GM13977 (cell line): ENCODE measurements at places on chromosomes 12 and 14.

DNA sequence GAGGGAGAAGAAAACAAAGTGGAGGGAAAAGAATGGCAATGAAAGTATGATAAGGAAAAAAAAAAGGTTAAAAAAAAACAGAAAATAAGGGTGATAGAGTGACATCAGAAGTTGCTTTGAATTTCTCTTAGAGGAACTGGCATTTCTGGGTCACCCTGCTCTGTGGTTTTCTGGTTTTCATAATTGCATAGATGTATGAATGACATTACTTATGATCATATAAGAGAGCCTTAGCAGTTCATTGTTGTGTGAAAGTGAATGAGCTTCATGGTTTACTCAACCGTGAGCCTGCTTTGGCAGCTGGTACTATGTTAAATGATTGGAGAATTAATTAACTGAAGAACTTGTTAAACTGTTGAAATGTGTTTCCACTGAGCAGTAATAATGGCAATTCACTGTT, 336.4 kb upstream of the FBXO33 start:
- DNase-seq: no peak

GRCh38 chr12:89237763-89238162, 114.5 kb downstream of the DUSP6 start:
- DNase-seq: no peak

- DNase-seq: peak; percentile 64
Measured at GRCh38 chr14:21191809-21192446, 36.1 kb upstream of the OR5AU1 start.

GRCh38 chr12:110252716-110253115, 28.3 kb upstream of the ATP2A2 start:
- DNase-seq: no peak

GRCh38 chr12:98856897-98857540, 211.9 kb downstream of the APAF1 start:
- DNase-seq: no peak

- DNase-seq: no peak
Measured at GRCh38 chr12:12819221-12819620, 6.1 kb downstream of the DDX47 start.

- no peak for DNase-seq
Measured at GRCh38 chr14:59314953-59315599, 126.6 kb downstream of the DAAM1 start.

GRCh38 chr12:716506-716905, 35.9 kb upstream of the WNK1 start:
- DNase-seq: no peak

DNA sequence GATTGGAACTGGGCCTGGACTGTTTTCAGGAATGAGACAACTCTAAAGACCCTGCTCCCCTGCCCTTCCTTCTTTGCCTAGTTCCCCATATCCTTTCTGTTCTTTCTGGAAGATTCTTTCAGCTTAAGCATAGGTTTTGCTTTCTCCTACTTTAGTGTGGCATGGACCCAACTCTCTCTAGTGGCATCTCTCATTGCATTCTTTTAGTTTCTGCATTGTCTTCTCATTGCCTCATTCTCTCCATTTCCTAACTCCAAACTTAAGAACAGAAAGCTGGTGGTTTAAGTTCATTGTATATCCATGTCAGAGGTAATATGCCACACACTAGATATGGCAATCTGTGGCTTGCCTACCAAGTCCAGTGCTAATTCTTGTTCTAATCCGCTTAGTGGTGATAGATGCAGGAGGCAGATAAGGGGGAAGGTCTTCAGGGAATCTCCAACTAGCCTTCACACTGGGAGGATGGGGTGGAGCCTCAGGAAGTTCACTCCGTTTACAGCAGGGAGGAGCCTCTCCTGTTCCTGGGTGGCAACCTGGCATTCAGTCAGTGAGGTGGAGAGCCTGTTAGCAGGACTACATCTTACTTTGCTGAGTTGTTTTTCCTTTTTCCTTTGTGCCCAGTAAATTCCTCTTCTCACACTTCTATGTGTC, 165.1 kb upstream of the LMNTD1 start:
- DNase-seq: no peak

- DNase-seq: peak; percentile 96
Measured at GRCh38 chr14:74018586-74019407, at the start of the genes BBOF1 and ENTPD5. Gene BBOF1, plus strand, starts transcription at chr14:74019349. Its CDS starts 130 bp downstream, at chr14:74019479. Gene ENTPD5, minus strand, starts transcription at chr14:74019288. Its CDS starts 31,186 bp downstream, at chr14:73988102.

DNA sequence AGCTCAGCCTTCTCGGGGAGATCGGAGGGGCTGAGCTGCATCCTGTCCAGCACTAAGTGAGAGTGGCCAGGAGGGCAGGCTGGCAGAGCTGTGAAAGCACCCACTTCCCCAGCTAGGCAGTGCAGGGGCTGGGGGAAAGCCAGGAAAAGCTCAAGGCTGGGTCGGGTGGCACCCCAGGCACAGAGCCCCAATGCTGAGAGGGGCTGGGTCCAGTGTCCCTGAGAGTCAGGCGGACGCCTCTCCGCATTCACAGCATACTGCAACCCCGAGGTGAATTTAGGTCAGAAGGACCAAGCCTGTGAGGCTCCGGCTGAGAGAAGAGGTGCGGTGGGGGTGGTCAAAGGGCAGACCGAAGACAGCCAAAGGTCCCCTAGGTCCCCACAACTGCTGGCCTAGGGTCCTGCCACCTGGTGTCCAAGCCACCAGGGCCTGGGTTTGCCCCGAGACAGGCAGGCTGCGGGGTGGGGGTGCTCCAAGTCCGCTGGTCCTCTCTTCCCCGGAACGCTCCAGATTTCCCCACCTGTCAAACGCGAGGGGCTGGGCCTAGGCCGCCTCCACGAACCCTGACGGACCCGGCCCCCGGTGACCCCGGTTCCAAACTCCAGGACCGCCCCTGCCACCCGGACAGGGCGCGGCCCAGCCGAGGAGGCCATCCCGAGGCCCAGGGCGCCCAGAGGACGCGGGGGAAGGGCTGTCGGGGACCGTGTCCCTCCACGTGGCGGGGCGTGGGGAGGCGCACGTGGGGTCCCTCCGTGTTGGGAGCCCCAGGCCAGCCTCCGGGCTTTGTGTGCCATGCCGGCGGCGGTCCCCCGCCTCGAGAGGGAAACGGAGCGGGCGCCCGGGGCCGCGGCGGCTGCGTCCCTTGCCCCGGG, 527 bp downstream of the CAMKK2 start:
- peak; percentile 41 for DNase-seq

DNA sequence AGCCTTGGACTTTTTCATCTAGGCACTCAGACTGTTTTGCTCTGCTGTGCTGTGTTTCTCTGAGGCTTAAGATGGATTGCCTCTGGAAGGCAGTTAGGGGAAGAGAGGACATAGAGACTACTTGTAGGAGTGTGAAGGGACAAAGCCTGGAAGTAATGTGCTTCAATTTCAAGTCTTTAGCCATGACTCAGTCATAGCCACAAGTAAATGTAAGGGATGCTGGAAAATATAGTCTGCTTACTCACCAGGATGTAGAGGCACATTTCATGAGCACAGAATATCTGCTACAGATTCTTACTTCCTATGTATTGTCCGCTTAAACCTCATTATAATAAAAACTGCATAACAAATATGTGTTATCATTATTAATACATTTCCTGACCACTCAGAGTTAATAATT, 794.3 kb upstream of the NOVA1 start:
- no peak for DNase-seq

- no peak for DNase-seq
Measured at GRCh38 chr12:11677093-11677492, 27.6 kb downstream of the ETV6 start.

DNA sequence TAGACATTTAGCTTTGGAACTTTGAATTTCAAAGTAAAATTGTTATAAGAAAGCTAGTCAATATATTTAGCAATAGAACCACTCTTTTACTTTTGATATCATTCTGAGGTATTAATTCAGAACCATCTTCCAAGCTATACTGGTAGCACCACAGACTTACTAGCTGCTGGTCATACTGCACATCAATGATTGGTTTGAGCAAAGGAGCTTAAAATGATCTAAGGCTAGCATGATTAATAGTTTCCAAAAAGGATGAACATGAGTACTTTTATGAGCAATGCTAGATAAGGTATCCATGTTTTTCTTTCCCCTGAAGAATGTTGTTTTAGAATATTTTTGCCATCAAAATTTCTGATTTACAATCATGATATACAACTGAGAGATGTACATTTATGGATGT, 17.2 kb downstream of the CNIH1 start:
- DNase-seq: no peak

DNA sequence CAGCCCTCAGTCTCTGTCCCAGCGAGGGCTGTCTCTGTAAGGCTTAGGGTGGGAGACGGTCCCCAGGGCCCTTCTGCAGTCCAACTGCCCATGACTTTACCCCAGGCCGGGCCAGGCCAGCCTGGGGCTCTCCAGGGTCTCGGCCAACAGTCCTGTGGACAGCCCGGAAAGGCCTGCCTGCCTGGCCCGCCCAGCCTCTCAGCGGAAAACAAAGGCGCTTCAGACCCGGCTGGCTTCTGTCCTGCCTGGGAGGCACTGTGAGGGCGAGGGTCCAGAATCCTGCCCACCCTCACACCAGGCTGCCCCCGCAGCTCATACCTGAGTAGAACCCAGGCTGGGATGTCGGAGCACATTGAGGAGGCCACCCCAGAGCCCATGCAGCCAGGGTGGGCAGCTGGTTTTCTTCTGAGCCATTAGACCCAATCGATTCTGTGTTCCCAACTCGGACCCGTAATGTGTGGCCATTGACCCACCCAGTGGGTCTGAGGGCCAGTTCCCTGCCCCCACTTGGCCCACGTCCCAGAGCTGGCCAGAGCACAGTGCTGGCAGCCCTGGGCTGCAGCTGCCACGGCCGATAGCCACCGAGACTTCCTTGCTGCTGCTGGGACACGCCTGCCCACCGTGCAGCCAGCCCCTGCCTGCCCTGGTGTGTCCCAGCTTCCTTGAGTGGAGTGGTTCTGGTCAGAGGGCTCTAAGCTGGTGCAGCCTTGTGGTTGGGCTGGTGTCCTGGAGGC, 1.6 kb downstream of the CRIP2 start:
- no peak for DNase-seq

GRCh38 chr12:106655577-106655976, 72.8 kb downstream of the RFX4 start:
- no peak for DNase-seq

- DNase-seq: no peak
Measured at GRCh38 chr12:5506295-5506694, 74.4 kb downstream of the NTF3 start.

DNA sequence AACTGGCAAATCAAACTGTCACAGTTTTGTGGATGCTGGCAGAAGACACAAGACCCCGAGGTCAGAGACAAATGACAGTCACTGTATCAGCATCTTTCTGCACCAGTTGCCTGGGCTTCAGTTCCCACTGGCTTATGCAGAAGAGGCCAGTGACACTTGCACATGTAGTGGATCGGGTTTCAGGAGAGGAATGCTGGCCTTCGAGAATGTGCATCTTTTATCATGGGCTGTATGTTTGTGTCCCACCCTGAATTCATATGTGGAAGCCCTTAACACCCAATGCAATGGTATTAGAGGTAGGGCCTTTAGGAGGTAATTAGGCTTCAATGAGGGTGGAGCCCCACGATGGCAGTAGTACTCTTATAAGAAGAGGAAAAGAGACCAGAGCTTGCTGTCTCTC, 150.9 kb downstream of the SLC15A4 start:
- no peak for DNase-seq

- DNase-seq: no peak
Measured at GRCh38 chr12:51974646-51975045, 23.1 kb downstream of the ACVR1B start.

GRCh38 chr12:12872139-12872933, 19.0 kb upstream of the GPRC5A start:
- no peak for DNase-seq

DNA sequence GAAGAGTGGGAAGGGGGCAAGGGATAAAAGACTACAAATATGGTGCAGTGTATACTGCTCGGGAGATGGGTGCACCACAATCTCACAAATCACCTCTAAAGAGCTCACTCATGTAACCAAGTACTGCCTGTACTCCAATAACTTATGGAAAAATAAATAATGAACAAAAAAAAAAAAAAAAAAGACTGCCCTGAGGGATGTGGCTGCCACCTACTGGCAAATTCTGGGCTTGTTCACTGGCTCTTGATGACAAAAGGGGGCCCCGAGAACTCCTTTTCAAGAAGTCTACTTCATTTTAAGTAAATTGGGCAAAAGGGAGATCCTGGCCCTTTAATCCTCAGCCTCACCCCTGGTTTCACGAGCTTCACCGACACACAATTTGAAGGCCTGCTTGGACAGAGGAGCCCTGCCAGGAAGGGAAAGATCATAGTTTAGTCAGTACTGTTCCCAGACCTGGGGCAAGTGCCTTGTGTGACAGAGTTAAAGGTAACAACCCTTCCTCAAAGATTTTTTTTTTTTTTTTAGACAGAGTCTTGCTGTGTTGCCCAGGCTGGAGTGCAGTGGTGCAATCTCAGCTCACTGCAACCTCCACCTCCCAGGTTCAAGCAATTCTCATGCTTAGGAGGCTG, 26.1 kb upstream of the STAC3 start:
- no peak for DNase-seq

DNA sequence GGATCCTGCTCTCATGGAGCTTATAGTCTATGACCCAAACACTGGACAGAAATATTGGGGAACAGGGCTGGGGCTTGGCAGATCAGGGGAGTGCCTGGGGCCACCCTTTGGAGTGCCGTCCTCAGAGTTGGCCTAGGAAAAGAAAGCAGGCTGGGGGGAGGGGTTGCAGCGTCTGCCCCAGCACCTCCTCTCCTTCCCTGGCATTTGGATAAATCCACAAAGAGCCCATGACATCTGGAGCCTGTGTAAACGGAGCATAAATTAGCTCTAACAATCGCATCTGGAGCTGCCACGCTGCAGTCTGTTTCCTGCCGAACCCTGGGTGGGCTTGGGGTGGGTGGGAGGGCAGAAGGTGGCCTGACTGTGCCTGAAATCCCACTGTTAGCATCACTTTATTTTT, 63.8 kb downstream of the MVK start:
- no peak for DNase-seq

DNA sequence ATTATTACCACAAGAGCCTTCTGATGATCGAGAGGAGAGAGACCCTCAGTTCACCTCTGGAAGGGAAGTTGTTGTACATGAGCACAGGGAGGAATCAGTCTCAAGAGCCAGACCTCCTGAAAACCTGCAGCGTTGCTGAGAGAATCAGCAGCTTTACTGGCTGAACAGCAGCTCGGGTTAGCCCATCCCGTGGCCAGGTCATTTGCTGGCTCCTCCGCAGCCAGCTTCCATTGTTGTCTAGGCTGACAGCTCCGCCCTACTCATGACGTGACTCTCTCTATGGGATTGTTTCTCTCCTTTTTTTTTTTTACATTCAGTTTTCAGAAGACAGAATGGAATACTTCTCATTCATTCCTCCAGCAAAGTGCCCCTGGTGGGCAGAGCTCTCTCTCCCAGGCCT, 69.9 kb downstream of the TGFB3 start:
- DNase-seq: no peak

GRCh38 chr14:103931422-103931821, 3.2 kb downstream of the TDRD9 start:
- DNase-seq: no peak

GRCh38 chr14:61562321-61563161, 132.8 kb upstream of the HIF1A start:
- no peak for DNase-seq

GRCh38 chr14:98955741-98956070, 316.3 kb downstream of the BCL11B start:
- no peak for DNase-seq

- DNase-seq: no peak
Measured at GRCh38 chr14:91254461-91254860, 10.0 kb upstream of the GPR68 start.

- no peak for DNase-seq
Measured at GRCh38 chr12:50117057-50117622, 5.1 kb downstream of the COX14 start.

- no peak for DNase-seq
Measured at GRCh38 chr12:112524269-112524668, 105.5 kb downstream of the PTPN11 start.

GRCh38 chr12:66596199-66596598, 82.7 kb downstream of the GRIP1 start:
- no peak for DNase-seq
